ENCODE measurements at places on chromosomes 4 and X. TPM values are rescaled to one million over a fixed set of nuclear protein-coding genes. Genes with fewer than 3 reads are reported as not detected.

Gene RGN
- 4.0 TPM for total RNA-seq

Gene EIF1AX
- 175 TPM for total RNA-seq

Gene GASK1B
- total RNA-seq: not detected

Gene EBP
- total RNA-seq: 143 TPM

Gene SPACA5
- total RNA-seq: not detected

Gene PDGFC
- total RNA-seq: 2.1 TPM

Gene MAOA
- 6.1 TPM for total RNA-seq

Gene PGM2
- 34.3 TPM for total RNA-seq

Gene PDZD4
- 169 TPM for total RNA-seq

Gene C1QTNF7
- total RNA-seq: not detected

Gene PFKFB1
- 0.30 TPM for total RNA-seq

Gene SMIM10
- 2.3 TPM for total RNA-seq

DNA sequence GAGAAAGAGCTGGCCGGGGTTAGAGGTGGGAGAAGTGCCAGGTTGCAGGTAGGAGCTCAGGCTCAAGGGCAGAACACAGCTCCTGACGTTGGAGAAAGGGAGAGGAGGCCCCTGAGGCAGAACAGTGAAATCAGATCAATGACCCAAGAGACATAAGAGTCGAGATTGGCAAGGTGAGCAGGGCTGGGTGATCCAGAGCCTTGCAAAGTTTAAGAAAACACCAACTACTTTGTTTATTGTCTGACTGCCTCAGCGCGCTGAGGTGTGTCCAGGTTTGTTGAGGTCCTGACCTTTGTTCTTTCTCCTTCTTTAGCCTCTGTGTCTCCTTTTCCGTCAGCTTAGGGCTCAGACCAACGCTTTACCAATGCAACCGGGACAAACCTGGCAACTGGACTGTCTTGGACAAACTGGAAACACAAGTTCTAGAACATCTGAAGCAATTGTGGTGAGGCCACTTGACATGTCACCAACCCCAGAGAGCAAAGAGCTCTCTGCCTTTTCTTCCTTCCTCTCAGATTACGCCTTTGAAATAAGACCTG lies 28.3 kb downstream of the CHRNA9 start:
- DNase-seq: no peak

DNA sequence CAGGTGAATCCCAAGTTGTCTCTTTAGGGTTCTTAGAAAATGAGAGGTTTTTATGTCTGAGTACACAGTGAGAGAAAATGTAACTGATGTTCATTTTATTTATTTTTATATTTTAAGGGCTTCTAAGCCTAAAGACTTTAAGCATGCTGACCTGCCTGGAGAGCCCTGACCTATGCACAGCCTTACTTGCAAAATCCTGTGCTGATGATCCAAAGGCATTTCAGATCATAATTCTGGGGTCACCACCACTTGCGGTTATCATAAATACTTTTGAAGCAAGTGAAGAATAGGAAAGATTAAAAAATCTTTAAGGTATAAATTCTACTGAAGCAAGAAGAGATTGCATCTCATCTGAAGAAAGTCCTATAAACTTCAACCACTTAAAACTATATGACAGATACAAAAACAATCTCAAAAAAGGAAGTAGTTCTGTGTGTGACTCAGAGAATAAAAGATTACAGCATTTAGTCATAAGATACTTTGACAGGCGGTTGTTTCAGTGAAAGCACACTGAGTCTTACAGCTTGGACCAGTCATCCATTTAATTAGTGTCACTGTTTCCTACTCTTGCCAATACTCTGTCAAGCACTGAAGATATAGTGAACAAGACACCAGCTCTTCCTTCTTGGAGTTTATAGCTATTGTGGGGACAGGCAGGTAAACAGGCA lies 245.2 kb upstream of the DIPK2B start:
- no peak for DNase-seq

- no peak for DNase-seq
Measured at GRCh38 chr4:123676071-123676889, 279.7 kb downstream of the SPRY1 start.

DNA sequence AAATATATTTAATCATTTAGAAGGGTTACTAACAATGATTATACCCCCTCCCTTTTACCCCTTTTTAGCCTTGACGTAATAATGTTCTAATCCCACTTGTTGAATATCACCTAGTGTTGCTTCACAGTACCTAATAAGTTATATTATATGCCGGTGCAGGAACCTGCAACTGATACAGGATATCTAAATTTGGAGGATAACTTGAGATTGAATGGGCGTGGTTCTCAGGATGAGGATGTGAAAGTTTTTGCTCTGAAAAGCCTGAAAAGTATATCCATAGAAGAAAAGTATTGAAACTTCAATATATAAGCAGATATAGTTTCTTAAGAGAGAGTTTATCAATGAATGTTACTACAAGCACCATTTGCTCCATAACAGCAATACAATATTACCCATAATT lies 59.8 kb downstream of the ZNF711 start:
- DNase-seq: no peak

GRCh38 chr4:167918077-167918476 lies 174.3 kb upstream of the ANXA10 start:
- DNase-seq: no peak

- DNase-seq: no peak
Measured at GRCh38 chrX:28189011-28189410, 207.8 kb upstream of the DCAF8L1 start.

- DNase-seq: no peak
Measured at GRCh38 chrX:45421806-45422205, 221.1 kb upstream of the DIPK2B start.

DNA sequence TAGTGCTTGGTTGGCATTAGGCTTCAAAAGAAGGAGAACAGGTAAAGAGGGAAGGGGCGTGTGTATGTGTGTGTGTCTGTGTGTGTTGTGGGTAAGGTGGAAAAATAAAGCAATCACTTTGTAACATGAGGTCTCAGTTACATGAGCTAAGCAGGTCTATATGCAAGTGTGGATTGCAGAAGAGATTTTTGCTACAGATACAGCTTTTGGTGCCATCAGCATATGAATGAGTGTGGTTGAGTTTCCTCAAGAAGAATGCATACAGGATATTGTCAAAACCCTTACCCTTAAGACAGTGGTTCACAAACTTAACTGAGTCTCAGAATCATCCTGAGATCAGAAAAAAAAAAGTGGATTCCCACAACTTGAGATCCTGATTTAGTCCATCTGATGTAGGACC lies 220.5 kb upstream of the HTR2C start:
- no peak for DNase-seq
